Stimulated activated CD8-positive, alpha-beta memory T cell treated with anti-CD3 and anti-CD28 coated beads, Interleukin-4, amount 100 ng/mL, for 4 hours (primary cell): ENCODE measurements at places on chromosomes 1 and 21.

DNA sequence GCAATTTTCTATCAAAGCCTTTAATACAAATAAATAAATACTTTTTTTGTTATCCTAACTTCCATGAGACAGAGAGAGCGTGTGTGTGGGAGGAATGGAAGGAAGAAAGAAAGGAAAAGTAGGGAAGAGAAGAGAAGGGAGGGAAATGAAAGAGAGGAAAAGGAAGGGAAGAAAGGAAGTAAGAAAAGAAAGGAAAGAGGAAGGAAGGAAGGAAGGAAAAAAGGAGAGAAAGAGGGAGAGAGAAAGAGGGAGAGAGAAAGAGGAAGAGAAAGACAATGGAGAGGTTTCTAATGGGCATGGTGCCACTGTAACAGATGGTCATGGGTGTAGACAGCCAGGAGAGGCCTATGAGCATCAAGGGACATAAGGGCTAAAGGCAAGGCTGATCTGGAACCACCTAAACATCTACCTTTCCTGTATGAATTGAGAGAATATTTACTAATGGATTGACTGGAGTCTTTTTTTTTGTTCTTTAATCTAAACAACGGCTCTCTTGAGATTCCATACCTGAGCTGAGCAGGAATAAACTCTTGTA, 234.9 kb downstream of the PTPRC start:
- DNase-seq, result no peak

- no peak for DNase-seq
Observed at GRCh38 chr1:78280626-78281025, 210.1 kb upstream of the PTGFR start.

DNA sequence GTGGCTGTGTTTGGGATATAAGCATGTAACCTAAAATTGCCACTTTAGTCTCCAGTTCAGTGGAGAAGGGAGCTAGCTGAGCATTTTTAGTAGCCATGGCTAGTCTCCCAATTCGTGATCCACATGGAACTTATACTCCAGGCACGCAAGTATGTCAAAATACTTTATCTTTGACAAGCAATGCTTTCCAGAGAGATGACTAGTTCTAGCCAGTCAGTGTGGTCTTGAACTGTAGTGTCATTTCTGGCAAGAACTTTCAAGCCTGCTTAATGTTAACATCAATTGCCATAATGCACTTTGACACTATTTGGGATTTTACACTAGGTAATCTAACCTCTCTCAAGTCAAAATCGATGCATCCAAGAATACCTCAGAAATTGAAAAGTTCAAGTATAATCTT, 660.0 kb downstream of the PTPRC start:
- DNase-seq, result no peak

- peak; percentile 18 for DNase-seq
Observed at GRCh38 chr1:41812051-41812450, 106.7 kb downstream of the HIVEP3 start.

DNA sequence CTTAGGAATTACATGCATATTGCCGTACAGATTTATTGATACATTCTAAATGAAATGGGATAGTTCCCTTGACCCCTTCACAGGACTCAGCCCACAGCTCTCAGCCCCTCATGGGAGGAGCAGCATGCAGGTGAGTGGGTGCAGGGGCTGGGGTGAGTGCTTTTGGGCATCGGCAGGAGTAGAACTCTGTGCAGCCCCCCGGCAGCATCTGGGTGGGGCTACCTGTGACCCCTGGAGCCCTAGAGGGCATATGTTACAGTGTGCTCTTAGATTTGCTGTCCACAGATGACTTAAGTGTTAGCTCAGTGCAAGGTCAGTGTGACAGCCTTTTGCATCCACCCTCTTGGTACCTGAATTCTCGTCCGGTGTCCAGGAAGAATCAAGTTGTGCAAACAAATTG, 120.3 kb downstream of the GALNT2 start:
- no peak for DNase-seq

DNA sequence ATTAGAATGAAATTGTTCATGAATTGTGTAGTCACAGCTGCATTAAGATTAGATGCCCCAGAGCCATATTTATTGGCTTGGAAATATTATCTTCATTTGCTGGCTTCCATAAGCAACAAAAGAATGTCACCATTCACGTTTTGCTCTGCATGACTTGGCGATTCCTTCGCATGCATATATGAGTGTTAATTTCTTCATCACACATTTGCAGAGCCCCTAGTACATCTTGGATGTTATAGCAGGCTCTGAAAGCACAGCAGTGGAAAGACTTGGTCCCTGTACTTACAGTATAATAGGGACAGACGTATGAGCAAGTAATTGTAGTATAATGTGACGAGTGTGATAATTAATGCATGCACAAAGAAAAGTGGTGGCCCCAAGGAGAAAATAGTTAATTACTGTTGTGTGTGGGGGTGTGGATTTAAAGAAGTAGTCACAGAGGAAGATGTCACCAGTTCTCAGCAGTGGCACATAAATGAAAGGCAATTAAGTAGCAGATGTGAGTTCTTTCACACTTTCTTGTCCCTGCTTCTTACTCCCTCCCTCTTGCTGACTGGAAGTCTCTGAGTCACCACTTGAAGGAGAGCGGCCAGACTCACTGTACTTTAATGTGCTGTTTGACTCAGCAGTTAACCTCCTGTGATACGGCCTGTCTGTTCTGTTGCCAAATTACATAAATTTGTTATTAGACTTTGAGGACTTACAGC, 21.0 kb downstream of the S100A10 start:
- DNase-seq, result no peak
